ENCODE measurements at places on chromosomes 2 and 18. TPM values are rescaled to one million over a fixed set of nuclear protein-coding genes. Genes with fewer than 3 reads are reported as not detected.

The RNF138 gene
- total RNA-seq: 10.5 TPM

The LDLRAD4 gene
- 12.8 TPM for total RNA-seq

The STARD6 gene
- not detected for total RNA-seq

The SERPINE2 gene
- 5.1 TPM for total RNA-seq

The MCEE gene
- total RNA-seq: 15.5 TPM

DNA sequence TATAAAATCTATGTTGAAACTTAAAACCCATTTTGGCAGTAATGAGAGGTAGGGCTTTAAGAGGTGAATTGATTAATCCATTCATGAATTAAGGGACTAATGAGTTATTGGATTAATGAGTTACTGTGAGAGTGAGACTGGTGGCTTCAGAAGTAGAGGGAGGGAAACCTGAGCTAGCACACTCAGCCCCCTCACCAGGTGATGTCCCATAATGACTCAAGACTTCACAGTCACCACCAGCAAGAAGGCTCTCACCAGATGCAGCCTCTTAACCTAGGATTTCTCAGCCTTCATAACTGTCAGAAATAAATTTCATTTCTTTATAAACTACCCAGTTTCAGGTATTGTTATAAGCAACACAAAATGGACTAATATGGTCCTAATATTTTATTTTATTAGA, 621.7 kb upstream of the ACVR2A start:
- H3K27ac ChIP-seq: no peak overlapping the region
- H3K27me3 ChIP-seq: no peaks in the 10 kb centered on the region
- no peak for DNase-seq
- no peaks in the 10 kb centered on the region for H3K36me3 ChIP-seq
- H3K4me1 ChIP-seq: no peaks in the 10 kb centered on the region
- H3K4me3 ChIP-seq: no peak overlapping the region

- H3K27me3 ChIP-seq: no peaks in the 10 kb centered on the region
- H3K4me3 ChIP-seq: peak overlapping the region; percentile 12
- H3K27ac ChIP-seq: peak overlapping the region; percentile 96
- peaks cover 22% of the 10 kb centered on the region for H3K36me3 ChIP-seq
- peaks cover 43% of the 10 kb centered on the region for H3K4me1 ChIP-seq
These were observed 3.5 kb downstream of the CNDP2 start for GRCh38 chr18:74499633-74500032.

- DNase-seq: no peak
- H3K27ac ChIP-seq: no peak overlapping the region
These were observed 940.2 kb upstream of the ZEB2 start for GRCh38 chr2:145460112-145460511.

- H3K4me3 ChIP-seq: no peak overlapping the region
- no peaks in the 10 kb centered on the region for H3K4me1 ChIP-seq
- DNase-seq: no peak
- H3K36me3 ChIP-seq: no peaks in the 10 kb centered on the region
- H3K27ac ChIP-seq: no peak overlapping the region
These were observed 1223.1 kb upstream of the ZEB2 start for GRCh38 chr2:145743011-145743410.

DNA sequence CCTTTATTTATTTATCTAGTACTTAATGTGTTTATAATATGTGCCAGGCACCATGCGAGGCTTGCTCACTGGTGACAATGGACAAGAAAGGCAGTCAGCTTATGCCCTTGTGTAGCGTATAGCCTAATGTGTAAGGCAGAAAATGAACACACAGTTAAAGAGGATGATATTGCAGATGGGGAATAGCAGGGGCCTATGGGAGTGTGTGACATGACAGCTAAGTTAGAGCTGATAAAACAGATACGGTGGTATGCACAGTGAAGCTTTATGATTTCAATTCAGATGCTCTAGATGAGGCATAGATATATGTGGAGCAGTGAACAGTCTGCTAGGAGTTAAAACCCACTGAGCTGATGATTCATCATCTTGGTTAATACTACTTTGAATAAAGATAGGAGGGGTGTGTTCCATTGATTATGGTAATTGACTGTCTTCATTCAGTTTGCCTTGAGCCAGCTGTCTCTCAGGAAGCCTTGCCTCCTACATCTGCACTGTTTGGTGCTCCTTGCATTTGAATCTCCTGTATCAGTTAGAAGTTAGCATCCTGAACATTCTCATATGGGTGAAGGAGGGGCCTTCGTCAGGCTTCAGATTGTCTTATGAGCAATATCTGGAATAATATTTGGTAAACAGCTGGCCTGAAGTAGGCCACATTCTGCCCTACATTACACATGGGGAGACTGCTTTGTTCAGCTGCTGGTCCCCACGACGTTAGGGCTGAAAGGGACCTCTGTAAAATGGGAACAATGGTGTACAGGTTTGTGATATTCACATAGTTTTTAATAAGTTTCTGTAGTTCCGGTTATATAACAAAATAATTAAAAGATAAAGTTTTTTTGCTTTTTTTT, 13.2 kb downstream of the MAP4K4 start:
- peaks cover 31% of the 10 kb centered on the region for H3K4me1 ChIP-seq
- no peaks in the 10 kb centered on the region for H3K36me3 ChIP-seq
- H3K4me3 ChIP-seq: no peak overlapping the region
- no peaks in the 10 kb centered on the region for H3K27me3 ChIP-seq
- no peak for DNase-seq

DNA sequence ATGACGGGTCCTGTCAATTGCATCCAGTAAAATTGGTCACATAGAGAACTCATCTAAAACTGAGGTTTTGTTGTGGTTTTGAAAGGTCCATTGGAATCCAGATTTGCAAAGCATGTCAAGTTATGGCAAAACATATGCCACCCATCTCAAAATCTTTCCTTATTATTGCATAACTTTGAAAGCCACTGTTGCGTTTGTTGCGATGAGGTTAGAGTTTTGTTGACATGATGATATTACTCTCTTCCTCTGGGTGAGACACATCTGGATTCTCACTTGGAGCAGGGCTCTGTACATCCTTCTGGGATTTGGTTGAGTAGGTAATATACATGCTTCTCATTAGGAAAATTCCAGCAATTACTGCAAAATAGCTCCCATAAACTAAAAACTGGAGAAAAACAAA, 20.6 kb downstream of the SCYGR5 start:
- no peaks in the 10 kb centered on the region for H3K4me1 ChIP-seq
- no peak for DNase-seq
- no peak overlapping the region for H3K27ac ChIP-seq
- H3K4me3 ChIP-seq: no peak overlapping the region
- H3K27me3 ChIP-seq: no peaks in the 10 kb centered on the region

DNA sequence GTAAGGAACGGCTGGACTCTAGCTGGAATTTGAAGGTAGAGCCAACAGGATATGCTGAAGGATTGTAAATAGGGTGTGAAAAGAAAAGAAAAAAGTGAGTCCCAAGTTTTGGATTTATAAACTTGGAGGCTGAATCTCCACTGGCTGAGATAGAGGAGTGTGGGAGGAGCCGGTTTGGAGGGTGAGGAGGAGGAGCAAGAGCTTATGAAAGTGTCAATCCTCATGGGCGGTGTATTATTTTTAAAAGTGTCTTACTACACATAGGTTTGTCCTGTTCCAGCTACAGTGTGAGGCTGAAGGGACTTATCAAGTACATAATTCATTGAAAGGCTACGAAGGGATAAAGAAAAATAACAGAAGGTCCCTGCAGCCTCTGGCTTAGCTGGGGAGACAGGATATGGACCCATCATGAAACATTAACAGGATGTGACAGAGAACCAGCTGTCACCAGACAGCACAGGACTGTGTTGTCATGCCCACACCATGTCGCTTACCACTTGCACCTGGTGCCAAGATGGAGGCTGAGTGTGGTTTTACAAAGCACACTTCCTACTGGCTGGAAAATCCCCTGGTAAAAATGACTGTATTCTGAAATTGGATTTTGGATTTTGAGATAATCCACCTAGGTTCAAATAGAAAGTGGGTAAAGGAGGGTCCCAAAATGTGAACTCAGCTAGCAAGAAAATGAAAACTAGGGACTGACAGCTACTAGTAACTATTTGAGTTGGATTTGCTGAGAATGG, 2.5 kb upstream of the MREG start:
- no peak for DNase-seq
- no peak overlapping the region for H3K4me3 ChIP-seq
- no peaks in the 10 kb centered on the region for H3K36me3 ChIP-seq
- no peaks in the 10 kb centered on the region for H3K27me3 ChIP-seq
- no peak overlapping the region for H3K27ac ChIP-seq
- no peaks in the 10 kb centered on the region for H3K4me1 ChIP-seq

DNA sequence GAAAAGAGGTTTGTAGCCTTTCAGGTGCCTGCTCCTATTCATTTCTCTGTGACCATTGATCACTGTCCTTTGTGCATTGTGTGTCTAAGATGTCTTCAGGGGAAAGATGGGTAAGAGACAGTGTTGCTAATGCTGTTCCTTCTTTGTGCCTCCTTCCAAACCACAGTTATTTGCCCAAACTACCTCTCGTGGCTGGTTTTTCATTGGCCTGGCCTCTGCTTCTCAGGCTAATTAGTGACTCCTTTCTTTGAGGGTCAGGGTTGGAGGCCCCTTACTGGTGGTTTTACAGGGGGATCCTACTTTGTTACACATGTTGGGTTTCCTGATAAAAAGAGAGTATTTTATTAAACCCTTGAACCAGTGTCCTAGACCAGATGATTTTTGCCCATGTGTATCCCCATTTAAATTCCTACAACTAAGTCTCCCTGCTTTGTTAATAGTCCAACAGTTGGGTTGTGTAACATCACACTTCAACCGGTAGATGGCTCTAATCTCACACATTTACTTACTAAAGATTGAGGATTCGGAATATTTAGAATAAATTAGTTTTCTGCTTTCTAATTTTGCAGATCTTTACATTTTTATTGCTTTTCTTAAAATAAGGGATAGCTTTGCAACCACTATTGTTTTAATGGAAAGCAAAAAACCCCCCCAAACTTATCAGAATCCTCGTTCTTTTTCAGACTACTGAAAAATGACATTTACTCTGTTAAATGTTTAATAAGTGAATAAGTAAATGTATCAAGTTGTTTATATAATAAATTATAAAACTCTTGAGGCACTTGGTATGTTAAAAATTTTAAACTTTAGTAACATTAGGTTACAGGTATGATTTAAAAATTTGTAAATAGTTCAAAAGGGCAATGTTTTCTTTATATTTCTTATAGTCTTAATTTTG, 2.4 kb downstream of the MARS2 start:
- no peaks in the 10 kb centered on the region for H3K27me3 ChIP-seq
- peaks cover 27% of the 10 kb centered on the region for H3K4me1 ChIP-seq
- H3K4me3 ChIP-seq: peak overlapping the region; percentile 89
- H3K27ac ChIP-seq: no peak overlapping the region
- H3K36me3 ChIP-seq: no peaks in the 10 kb centered on the region
- DNase-seq: no peak

DNA sequence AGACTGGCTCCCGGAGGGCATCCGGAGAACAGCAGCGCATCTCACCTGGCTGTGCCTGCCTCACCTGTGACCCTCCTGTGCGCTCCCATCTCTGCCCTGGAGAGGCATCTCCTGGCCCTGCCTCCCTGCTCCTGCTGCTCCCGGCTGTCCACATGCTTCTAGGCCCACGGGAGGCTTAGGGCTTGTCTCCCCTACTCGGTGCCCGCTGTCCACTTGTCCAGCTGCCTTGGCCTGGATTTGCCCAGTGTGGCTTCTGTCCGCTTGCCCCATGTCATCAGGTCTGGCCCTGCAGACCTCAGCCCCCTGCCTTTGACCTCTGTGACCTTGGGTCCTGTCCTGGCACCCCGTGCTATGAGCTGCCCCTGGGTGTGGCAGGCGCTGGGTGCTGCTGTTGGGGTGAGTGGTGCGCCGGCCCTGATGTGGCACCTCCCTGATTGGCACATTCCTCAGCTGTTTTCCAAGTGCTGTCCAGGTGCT, 4.5 kb downstream of the BOK start:
- H3K36me3 ChIP-seq: no peaks in the 10 kb centered on the region
- no peaks in the 10 kb centered on the region for H3K27me3 ChIP-seq
- DNase-seq: no peak
- no peak overlapping the region for H3K27ac ChIP-seq
- peaks cover 17% of the 10 kb centered on the region for H3K4me1 ChIP-seq

GRCh38 chr18:47184419-47185050, 8.4 kb upstream of the IER3IP1 start:
- no peaks in the 10 kb centered on the region for H3K27me3 ChIP-seq
- no peak overlapping the region for H3K27ac ChIP-seq
- H3K4me1 ChIP-seq: no peaks in the 10 kb centered on the region

GRCh38 chr2:228017784-228018183, 146.4 kb downstream of the DAW1 start:
- H3K27ac ChIP-seq: no peak overlapping the region
- no peaks in the 10 kb centered on the region for H3K4me1 ChIP-seq
- H3K27me3 ChIP-seq: no peaks in the 10 kb centered on the region
- no peaks in the 10 kb centered on the region for H3K36me3 ChIP-seq
- no peak overlapping the region for H3K4me3 ChIP-seq

DNA sequence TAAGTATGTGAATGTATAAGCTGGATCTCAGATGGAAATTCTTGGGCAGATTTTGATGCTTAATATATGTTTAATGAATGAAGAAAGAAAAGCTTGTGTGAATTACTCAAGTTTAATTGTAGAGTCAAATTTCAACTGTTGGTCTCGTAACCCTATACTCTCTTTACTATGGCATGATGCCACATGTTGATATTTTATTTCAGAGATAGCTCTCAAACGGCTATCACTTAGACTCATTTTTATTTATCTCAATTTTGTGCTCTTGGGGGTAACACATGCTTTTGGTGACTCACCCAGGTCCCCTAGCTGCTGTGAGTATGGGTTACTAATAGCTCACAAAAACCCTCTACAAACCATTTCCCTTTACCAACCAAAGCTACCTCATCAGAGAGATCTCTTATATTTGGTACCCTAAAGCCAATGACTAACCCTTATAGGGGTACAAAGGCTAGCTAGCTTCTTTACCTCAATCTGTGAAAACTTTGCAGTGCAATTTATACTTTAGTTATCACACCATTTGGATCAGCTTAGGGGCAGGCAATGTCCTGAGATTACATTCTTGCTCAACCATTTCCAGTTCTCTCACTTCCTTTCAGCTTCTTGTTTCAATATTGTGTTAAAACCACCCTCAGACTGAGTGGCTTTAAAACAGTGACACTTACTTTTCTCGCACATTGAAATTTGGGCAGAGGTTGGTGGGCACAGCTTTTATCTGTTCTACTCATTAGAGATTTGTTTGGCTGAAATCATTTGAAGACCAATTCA, 240.3 kb downstream of the CDH7 start:
- H3K4me1 ChIP-seq: no peaks in the 10 kb centered on the region
- H3K27ac ChIP-seq: no peak overlapping the region
- H3K27me3 ChIP-seq: no peaks in the 10 kb centered on the region
